Activated T-cell treated with anti-CD3 and anti-CD28 coated beads, Interleukin-2, amount 50 U/mL, for 72 hours (primary cell): ENCODE measurements at places on chromosomes 3 and 15. TPM values are rescaled to one million over a fixed set of nuclear protein-coding genes. Genes with fewer than 3 reads are reported as not detected.

The PLSCR2 gene
- total RNA-seq: 0.34 TPM

The FAM81A gene
- not detected for total RNA-seq

The FOXL2NB gene
- total RNA-seq: not detected

- no peaks in the 10 kb centered on the region for H3K27me3 ChIP-seq
- H3K36me3 ChIP-seq: no peaks in the 10 kb centered on the region
- H3K27ac ChIP-seq: no peak overlapping the region
- peak overlapping the region; percentile 47 for H3K4me3 ChIP-seq
- peak; percentile 71 for DNase-seq
- H3K4me1 ChIP-seq: peaks cover 16% of the 10 kb centered on the region
These were observed 6.6 kb upstream of the RAB11A start for GRCh38 chr15:65862682-65863081.

DNA sequence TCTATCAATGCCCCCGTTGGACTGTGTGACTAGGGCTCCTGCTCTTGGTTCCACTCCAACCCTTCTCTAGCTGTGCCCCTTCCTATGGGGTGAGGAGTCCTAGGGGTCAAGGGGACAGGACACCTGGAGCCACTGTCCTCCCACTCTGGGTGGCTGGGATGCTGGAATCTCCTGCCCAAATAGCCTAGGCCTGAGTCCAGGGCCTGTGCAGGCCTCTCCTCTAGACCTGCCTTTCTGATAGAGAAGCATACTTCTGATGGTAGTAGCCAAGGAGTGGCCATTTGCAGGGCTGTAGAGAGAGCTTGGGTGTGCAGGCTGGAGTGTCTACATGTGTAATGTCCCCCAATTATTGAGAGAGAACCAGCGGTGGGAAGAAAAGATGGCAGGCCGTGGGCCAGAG lies 54.2 kb downstream of the ITGA11 start:
- no peak overlapping the region for H3K27ac ChIP-seq
- H3K4me1 ChIP-seq: peaks cover 10% of the 10 kb centered on the region
- DNase-seq: no peak
- no peak overlapping the region for H3K4me3 ChIP-seq
- H3K27me3 ChIP-seq: no peaks in the 10 kb centered on the region

- H3K36me3 ChIP-seq: no peaks in the 10 kb centered on the region
- no peak for DNase-seq
- no peaks in the 10 kb centered on the region for H3K4me1 ChIP-seq
- H3K4me3 ChIP-seq: no peak overlapping the region
These were observed 17.9 kb upstream of the TM4SF1 start for GRCh38 chr3:149395107-149396089.

The IL16 gene
- total RNA-seq: 63.2 TPM

The TM4SF4 gene
- not detected for total RNA-seq

DNA sequence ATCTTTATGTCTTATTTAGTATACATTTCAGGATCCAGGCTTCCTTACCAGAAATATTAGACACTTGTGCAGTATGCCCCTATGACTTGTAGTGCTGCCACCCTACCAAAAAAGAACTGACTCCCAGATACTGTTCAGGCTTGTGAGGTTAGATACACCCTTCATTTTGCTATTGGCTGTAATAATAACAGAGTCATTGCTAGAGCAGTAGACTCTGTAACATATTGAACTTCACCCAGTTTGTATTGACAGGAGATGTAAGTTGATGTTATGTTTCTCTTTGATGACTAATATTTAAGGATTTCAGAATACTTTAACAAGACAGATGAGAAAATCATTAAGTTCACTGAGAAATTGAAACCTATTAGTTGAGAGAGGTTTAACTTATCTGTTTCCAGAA lies 32.9 kb downstream of the RNF111 start:
- H3K4me3 ChIP-seq: no peak overlapping the region
- no peaks in the 10 kb centered on the region for H3K27me3 ChIP-seq
- peaks cover 6% of the 10 kb centered on the region for H3K36me3 ChIP-seq
- no peak for DNase-seq
- no peak overlapping the region for H3K27ac ChIP-seq

- H3K27ac ChIP-seq: no peak overlapping the region
- peaks cover 14% of the 10 kb centered on the region for H3K27me3 ChIP-seq
- no peak overlapping the region for H3K4me3 ChIP-seq
- DNase-seq: peak; percentile 3
These were observed 171.8 kb downstream of the FEZF2 start for GRCh38 chr3:62201438-62202035.

DNA sequence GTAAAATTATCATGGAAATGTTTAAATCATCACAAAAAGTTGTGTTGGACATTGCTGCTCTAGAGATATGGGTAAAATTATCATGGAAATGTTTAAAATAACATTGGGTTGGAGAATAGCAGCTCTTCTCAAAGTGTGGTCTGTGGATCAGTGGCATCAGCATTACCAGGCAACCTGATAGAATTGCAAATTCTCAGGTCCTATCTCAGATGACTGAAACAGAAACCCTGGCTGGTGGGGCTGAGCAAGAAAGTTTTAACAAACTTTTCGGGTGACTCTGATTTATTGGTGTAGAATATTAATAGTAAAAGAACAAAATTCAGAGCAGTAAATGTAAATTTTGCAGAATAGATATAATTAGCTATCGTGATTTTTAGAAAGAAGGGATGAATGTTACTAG lies 28.9 kb downstream of the NXPE3 start:
- H3K4me3 ChIP-seq: no peak overlapping the region
- H3K4me1 ChIP-seq: peaks cover 57% of the 10 kb centered on the region
- peak; percentile 12 for DNase-seq
- H3K36me3 ChIP-seq: peaks cover 11% of the 10 kb centered on the region
- no peak overlapping the region for H3K27ac ChIP-seq
- no peaks in the 10 kb centered on the region for H3K27me3 ChIP-seq

DNA sequence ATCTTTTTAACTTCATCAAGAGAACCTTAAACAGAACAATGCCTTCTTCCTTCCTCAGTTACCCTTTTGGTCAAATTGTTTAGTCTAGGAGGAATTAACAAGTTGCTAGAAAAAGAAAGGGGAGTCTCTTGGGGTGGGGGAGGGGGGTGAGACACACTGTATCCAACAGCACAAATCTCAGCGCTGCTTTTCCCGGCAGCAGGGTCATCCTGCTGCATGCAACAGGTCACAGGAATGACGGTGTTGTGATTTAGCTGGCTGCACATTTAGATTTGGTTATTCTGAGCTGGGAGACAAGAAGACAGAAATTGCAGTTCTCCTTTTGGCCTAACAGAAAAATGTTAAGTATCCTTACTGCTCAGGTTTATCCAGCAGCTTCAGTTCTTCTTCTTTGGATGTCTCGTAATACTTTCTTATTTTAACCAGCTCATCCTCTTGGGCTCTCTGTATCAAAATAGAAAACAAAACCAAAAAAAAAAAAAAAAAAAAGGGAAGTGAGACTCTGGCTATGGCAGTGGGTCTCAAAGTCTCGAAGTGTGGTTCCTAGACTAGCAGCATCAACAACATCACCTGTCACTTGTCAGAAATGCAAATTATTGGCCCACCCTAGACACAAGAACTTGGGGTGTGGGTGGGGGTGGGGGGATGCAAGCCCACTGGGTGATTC lies 190.5 kb downstream of the GREM1 start:
- no peak overlapping the region for H3K4me3 ChIP-seq
- no peak overlapping the region for H3K27ac ChIP-seq
- H3K4me1 ChIP-seq: no peaks in the 10 kb centered on the region
- no peak for DNase-seq
- H3K36me3 ChIP-seq: no peaks in the 10 kb centered on the region

The KBTBD13 gene
- total RNA-seq: not detected

DNA sequence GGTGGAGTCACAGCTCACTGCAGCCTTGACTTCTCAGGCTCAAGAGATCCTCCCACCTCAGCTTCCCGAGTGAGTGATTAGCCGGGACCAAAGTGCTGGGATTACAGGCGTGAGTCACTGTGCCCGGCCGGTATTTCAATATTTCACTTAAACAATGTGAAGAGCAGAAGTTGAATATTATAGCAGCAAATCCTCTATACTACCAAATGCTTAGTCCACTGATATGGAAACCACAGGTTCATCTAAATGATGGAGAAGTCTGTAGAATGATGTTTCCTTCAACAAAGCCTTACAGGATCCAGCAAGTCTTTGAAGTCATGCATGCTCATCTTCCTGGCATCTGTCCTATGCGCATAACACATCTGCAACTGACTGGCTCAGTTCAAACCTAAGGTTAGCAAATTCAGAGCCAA lies 20.3 kb upstream of the UACA start:
- peaks cover 22% of the 10 kb centered on the region for H3K27me3 ChIP-seq
- no peaks in the 10 kb centered on the region for H3K36me3 ChIP-seq
- no peak overlapping the region for H3K4me3 ChIP-seq
- no peaks in the 10 kb centered on the region for H3K4me1 ChIP-seq

The UROC1 gene
- not detected for total RNA-seq

- H3K4me3 ChIP-seq: no peak overlapping the region
- no peaks in the 10 kb centered on the region for H3K36me3 ChIP-seq
- H3K27me3 ChIP-seq: peaks cover 38% of the 10 kb centered on the region
- DNase-seq: no peak
- H3K27ac ChIP-seq: no peak overlapping the region
These were observed 124.8 kb downstream of the SST start for GRCh38 chr3:187545366-187545765.

- no peak overlapping the region for H3K27ac ChIP-seq
- no peaks in the 10 kb centered on the region for H3K27me3 ChIP-seq
- H3K36me3 ChIP-seq: peaks cover 10% of the 10 kb centered on the region
- no peaks in the 10 kb centered on the region for H3K4me1 ChIP-seq
- no peak overlapping the region for H3K4me3 ChIP-seq
These were observed 35.0 kb downstream of the ALCAM start for GRCh38 chr3:105401691-105402149.

GRCh38 chr3:43531835-43532234 lies 90.0 kb downstream of the ANO10 start:
- peaks cover 10% of the 10 kb centered on the region for H3K4me1 ChIP-seq
- H3K4me3 ChIP-seq: no peak overlapping the region
- H3K27me3 ChIP-seq: no peaks in the 10 kb centered on the region
- H3K27ac ChIP-seq: peak overlapping the region; percentile 27
- peak; percentile 45 for DNase-seq

GRCh38 chr3:194682694-194683310 lies 2.9 kb upstream of the FAM43A start:
- peak; percentile 74 for DNase-seq
- H3K4me1 ChIP-seq: peaks cover 47% of the 10 kb centered on the region

The NCK1 gene
- total RNA-seq: 45.8 TPM

The FAM107A gene
- not detected for total RNA-seq

The SPSB4 gene
- total RNA-seq: not detected

The CEP19 gene
- 5.9 TPM for total RNA-seq

DNA sequence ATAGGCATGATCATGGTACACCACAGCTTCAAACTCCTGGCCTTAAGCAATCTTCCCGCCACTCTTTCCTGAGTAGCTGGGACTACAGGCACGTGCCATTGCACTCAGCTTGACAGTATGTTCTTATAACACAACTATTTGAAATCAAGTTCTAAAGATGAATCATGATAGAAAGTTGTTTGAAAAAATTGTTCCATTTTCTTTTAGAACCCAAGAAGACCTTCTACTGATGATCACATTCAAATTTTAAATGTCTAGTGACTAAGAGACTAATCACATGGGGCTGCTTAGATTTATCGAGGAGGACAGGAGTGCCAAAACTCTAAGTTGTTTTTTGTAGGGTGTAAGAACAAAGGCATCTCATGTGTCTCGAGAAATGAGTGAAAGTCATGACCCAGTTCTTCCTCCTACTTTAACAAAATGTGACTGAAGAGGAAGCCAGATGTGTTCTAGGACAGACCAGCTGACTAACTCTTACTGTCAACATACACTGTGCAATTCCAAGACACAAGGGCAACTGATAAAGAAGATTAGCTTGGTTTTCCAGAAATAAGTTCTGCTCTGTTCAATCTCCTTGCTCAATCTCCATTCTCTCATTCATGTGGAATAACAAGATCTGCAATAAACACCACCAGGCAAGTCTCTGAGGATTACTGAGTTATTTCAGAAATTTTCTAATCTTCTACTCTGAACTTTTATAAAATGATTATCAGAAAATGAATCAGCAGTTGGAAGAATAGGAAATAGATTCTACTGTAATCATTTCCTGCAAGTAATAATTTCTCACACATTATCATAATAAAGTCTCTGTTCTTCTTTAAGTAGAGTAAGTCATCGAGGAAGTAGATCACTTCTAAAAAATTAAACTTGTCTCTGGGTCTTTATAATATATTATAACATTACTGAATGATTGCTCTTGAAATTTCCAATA lies 122.6 kb upstream of the CCNL1 start:
- no peak overlapping the region for H3K4me3 ChIP-seq
- DNase-seq: no peak
- H3K36me3 ChIP-seq: no peaks in the 10 kb centered on the region
- H3K4me1 ChIP-seq: no peaks in the 10 kb centered on the region

The TYRO3 gene
- 3.0 TPM for total RNA-seq

GRCh38 chr3:101936419-101937356 lies 87.4 kb downstream of the NFKBIZ start:
- H3K36me3 ChIP-seq: no peaks in the 10 kb centered on the region
- peak overlapping the region; percentile 90 for H3K27ac ChIP-seq
- peak; percentile 18 for DNase-seq
- peaks cover 11% of the 10 kb centered on the region for H3K27me3 ChIP-seq
- H3K4me1 ChIP-seq: peaks cover 28% of the 10 kb centered on the region

GRCh38 chr15:44661576-44661975 lies 1.9 kb downstream of the SPG11 start:
- peak overlapping the region; percentile 96 for H3K4me3 ChIP-seq
- H3K27me3 ChIP-seq: no peaks in the 10 kb centered on the region
- H3K4me1 ChIP-seq: peaks cover 66% of the 10 kb centered on the region
- DNase-seq: no peak

DNA sequence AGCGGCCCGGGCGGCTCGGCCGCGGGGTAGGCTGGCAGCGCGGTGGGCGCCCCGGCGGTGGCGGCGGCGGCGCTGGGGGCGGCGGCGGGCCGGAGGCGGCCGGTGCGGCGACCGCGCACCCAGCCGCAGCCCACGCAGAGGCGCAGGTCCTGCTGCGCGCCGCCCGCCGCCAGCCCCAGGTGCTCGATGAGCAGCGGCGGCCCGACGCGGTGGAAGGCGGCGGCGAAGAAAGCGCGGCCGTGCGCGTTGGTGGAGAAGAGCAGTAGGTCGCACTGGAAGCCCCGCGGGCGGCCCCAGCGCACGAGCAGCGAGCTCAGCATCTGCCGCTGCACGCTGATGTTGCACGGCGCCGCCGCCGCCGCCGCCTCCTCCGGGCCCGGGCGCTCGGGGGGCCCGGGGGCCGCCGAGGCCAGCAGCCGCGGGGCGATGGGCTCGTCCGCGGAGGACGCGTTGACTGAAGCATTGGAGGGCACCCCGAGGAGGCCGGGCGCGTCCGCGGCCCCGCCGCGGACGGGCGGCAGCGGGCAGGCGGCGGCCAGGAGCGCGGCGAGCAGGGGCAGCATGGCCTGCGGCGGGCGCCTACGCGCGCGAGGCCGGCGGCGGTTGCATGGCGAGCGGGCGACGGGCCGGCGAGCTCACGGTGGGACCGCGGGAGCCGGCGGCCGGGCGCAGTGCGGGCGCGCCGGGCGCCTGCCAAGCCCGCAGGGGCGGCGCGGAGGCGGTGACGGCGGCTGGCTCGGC lies 452 bp downstream of the TMEM158 start:
- H3K4me3 ChIP-seq: peak overlapping the region; percentile 56
- DNase-seq: peak; percentile 55
- H3K36me3 ChIP-seq: no peaks in the 10 kb centered on the region
- H3K27me3 ChIP-seq: peaks cover 88% of the 10 kb centered on the region

GRCh38 chr3:150015901-150016300 lies 45.2 kb upstream of the PFN2 start:
- H3K36me3 ChIP-seq: no peaks in the 10 kb centered on the region
- H3K27me3 ChIP-seq: peaks cover 12% of the 10 kb centered on the region
- no peak overlapping the region for H3K4me3 ChIP-seq
- H3K27ac ChIP-seq: no peak overlapping the region
- DNase-seq: no peak
- H3K4me1 ChIP-seq: no peaks in the 10 kb centered on the region

- H3K27ac ChIP-seq: no peak overlapping the region
- no peaks in the 10 kb centered on the region for H3K27me3 ChIP-seq
- DNase-seq: no peak
- H3K4me1 ChIP-seq: peaks cover 78% of the 10 kb centered on the region
- H3K36me3 ChIP-seq: peaks cover 5% of the 10 kb centered on the region
These were observed 849 bp downstream of the TRAK1 start for GRCh38 chr3:42092006-42092405.
